ENCODE measurements at places on chromosomes 2 and 18.

- DNase-seq = no peak
Measured at GRCh38 chr18:55261253-55261652, 302.0 kb upstream of the CCDC68 start.

DNA sequence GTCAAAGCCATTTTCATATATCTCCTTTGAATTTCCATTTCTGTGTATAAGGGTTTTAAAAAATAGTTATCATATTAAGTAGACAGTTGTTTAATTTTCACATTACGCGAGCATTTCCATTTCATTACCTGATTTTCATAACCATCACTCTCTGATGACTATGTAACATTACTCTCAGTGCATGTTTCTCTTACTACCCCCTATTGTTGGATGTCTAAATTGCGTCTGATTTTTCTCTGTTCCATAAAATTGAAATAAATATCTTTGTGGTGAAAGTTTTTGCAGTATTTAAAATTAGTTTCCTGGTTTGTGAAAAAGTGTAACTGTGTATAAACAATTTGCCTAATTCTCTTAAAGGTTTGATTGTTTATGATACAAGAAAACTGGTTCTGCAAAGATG is 123.8 kb downstream of the MYO1B start:
- DNase-seq = no peak

GRCh38 chr18:47917923-47918610 is 12.4 kb downstream of the SMAD2 start:
- DNase-seq = no peak

- DNase-seq = no peak
Measured at GRCh38 chr2:144249035-144249637, 270.8 kb downstream of the ZEB2 start.

DNA sequence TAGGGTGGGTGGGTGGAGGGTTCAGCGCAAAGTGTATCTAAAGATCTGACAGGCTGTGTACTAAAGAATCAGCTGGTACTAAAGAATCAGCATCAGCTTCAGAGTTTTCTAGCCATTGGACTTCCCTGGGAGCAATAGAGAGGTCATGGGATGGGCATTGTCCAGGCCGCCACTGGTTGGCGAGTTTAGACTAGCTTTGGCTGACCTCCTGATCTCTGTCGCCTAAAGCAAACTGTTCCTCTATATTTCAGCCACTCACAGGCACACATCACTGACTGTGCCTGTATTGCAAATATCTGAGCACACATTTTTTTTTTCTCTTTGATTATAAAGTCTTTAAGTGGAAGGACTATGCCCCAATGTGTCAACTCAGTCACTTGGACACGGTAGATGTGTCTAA is 267.8 kb upstream of the SKOR2 start:
- DNase-seq = no peak

- DNase-seq = no peak
Measured at GRCh38 chr2:72153026-72153791, 5.5 kb upstream of the CYP26B1 start.

DNA sequence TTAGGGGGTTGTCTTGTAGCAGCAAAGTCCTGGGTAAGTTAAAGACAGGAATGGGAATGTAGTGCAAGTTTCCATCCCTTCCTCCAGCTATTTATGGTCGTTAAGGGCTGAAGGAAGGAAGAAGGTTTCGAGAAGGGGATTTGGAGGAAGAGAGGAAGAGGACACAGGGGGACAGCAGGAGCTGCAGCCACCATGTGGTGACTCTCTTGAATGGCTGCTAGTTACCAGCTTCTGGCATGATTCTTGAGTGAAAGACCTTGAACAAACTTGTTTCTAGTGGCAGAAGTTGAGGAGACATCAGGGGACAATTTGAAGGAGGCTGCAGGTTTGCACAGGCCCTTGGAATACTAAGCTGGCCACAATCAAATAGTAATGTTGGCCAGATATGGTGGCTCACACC is 116.6 kb downstream of the MTX2 start:
- DNase-seq = no peak

- no peak for DNase-seq
Measured at GRCh38 chr2:204030322-204030721, 93.8 kb downstream of the ICOS start.

DNA sequence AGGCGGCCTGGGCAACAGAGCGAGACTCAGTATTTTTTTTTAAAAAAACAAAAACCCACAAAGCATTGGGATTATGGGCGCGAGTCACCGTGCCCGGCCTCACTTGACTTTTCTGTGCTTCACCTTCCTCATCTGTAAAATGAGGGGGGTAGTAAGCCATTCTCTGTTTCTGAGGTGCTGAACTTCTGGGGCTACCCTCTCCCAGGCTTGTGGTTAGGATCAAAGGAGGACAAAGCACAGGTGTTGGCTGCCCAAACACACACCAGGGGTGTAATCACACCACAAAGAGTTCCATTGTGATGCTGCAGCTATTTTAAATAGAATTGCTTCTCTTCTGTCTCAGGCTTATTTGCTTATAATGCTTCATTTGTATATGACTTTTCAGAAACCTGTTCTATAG is 35.8 kb upstream of the INHBB start:
- DNase-seq = no peak

DNA sequence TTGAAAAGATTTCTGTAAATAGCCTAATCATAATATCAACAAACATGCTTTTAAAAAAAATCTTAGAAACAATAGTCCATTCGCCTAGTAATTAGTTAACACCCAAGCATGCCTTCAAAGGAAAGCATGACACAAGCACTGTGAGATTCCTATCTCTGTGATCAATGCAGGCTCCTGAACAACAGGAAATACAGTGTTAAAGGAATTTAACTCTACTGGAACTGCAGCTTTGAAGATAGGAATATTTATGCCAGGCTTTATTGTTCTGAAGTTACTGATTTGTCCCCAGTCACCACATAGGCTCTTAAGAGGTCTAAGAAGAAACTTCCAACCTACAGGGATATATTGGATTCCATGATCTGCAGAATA is 15.4 kb upstream of the FAM124B start:
- no peak for DNase-seq

GRCh38 chr2:109164311-109164710 is 35.3 kb downstream of the SH3RF3 start:
- no peak for DNase-seq

- DNase-seq = no peak
Measured at GRCh38 chr2:215668378-215668775, 232.5 kb upstream of the FN1 start.

DNA sequence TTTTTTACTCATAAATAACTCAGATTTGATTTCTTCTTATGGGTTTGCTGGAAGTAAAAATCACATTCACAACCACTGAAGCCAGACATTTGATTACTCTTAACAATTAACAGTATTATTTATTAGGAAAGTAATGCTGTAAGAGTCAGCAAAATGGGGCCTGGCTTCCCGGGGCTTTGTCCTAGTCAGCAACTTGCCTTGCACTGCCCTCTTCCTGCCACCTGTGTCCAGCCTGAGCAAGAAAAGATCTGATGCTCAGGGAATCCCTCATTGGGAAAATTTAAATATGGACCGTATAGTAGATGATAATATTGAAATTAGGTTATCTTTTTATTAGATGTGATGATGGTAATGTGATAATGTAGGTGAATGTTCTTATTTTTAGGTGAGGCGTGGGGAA is 30.8 kb upstream of the ACYP2 start:
- no peak for DNase-seq

- no peak for DNase-seq
Measured at GRCh38 chr2:240846873-240847595, 21.6 kb upstream of the AGXT start.

- no peak for DNase-seq
Measured at GRCh38 chr2:149612122-149612521, 24.5 kb upstream of the MMADHC start.

- no peak for DNase-seq
Measured at GRCh38 chr2:19141234-19142004, 217.0 kb downstream of the OSR1 start.

DNA sequence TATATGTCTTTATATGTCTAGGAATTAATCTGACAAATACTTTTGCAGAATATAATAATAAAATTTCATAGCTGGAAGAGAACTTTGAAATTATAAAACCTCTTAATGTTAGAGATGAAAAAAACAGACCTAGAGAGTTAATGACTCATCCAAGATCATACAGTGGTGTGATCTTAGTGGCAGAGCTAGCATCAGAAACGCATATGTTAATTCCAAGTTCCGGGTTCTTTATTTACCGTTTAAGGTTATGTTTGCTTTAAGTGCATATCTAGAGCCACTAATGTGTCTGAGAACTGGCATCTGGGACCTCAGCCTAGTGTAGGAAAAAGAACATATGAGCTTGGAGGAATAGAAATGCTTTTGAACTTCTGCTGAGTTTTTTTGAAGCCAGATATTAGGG is 24.3 kb downstream of the CERS6 start:
- DNase-seq = no peak

- DNase-seq = no peak
Measured at GRCh38 chr18:77401173-77401572, 151.5 kb downstream of the GALR1 start.

DNA sequence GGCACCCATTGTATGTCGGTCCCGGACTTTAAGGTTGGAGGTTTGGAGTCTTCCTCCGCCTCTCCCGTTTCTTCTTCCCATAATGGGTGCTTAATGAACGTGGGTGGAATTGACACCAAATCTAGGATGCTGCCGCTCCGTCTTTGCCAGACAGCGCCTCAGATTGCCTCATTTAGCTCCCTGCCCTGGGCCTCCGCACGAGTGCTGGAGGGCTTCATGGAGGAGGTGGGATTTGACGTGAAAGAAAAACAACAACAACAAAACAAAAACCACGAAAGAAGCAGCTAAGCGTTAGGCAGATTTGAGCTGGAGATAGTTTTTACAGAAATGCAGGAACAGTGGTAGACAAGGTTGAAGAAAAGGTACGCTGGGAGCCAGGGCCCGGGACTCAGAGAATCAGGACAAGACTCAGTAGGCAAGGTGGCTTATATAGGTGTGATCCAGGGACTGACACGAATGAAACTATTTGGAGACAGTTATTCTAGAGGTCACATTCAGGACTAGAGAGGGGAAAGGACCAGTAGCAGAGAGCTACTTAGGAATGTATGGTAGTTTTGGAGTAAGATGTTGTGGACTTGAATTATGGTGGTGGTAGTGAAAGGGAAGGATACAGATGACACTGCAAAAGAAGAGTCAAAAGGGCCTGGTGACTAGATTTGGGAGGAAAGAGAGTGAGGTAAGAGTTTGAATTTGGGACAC is 605 bp downstream of the ZNF2 start:
- DNase-seq = no peak

DNA sequence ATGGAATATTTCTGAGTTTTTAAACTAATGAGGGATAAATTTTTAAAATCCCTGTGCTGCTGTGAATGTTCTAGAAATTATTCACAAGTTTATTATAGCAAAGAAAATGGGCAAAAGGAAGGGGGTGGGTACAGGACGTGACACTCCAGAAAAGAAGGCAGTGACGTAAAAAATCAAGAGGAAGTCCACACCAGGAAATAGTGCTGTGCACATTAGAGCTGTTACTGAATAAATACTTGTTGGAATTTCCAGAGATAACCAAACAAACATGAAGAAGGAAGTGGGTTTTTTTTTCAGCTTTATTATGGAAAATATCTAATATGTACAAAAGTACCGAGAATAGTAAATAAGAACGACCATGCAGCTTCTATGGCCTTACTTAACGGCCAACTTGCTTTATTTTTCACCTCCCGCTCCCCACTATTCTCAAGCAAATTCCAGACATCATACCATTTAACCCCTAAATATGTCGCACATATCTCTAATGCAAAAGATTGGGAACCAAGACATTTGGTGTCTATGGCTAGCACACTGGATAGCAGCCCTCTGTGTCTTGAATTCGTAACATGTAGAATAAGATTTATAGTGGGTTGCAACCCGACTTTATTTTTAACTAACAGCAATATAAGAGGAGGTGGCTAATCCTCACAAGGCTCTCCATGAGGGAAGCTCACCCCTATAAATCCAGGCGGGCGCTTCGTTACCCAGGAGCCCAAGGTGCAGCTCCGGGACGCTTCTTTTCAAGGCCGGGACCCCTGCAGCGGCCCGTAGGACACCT is 580 bp upstream of the NDUFV2 start:
- DNase-seq = no peak

DNA sequence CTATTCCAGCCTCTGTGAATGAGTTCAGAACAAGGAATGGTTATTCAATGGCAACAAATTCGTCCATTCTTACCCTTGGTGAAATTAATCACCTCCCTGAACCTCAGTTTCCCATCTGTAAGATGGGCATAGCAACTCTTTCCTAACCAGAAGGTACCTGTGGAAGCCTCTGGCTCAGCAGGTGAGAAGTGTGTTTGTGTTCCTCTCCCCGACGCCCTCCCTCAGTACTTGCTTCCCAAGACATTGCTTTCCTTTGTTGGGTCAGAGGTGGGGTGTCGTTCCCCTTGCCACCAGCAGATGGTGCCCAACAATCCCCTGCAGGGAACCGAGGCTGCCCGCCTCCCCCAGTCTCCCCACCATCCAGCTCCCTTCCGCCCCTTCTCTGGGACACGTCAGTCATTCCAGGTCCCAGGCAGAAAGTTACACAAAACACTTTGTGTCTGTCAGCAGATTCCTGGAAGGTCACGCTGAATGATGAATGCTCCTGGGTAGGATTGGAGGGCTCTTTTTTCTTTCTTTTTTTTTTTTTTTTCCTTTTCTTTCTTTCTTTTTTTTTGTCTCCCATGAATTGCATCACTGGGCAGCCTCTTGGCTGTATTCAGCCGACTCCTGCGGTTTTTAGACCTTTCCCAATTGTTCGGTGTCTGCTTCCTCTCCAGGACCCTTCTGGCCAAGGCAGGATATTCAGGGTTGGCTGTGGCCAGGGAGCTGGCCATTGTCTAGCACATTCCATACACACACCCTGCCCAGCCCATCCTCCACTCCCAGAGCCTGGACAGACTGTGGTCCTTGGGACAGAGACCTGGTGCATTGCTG is 117.3 kb downstream of the LPIN1 start:
- peak; percentile 52 for DNase-seq

DNA sequence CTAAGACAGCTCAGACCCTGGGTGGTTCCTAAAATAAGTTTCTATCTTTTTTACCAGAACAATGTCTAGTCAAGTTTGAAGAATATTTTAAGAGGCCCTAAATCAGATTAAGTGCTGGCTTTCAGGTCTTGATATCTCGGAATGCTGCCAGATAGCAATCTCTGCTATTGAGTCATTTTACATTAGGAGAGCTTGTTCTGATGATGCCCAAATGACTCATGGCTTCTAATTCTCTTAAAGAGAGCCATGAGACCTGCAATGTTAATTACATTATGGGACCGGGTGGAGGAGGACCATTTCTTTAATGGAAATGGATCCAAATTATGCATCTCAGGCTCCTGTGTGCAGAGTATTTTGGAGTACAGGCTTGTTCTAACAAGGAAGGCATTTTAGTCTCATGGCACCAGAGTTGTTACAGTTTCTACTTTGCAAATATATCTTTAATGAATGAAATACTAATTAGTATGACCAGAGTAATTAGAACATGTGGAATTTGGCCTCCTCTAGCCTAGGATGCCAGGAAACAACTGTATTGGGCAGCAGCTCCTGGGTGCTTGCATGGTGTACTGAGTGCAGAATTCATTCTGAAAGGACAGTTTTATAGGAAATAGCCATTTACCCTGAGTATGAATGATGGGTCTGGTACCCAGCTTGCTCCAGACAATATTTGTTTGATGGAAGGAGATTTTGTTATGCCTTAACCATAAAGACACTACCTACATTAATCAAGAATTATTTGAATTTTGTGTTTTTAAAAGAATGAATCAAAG is 94.0 kb upstream of the SULT1C3 start:
- no peak for DNase-seq
